Occipital lobe (tissue), 3 donors: ENCODE measurements at places on chromosomes 6 and 20.

DNA sequence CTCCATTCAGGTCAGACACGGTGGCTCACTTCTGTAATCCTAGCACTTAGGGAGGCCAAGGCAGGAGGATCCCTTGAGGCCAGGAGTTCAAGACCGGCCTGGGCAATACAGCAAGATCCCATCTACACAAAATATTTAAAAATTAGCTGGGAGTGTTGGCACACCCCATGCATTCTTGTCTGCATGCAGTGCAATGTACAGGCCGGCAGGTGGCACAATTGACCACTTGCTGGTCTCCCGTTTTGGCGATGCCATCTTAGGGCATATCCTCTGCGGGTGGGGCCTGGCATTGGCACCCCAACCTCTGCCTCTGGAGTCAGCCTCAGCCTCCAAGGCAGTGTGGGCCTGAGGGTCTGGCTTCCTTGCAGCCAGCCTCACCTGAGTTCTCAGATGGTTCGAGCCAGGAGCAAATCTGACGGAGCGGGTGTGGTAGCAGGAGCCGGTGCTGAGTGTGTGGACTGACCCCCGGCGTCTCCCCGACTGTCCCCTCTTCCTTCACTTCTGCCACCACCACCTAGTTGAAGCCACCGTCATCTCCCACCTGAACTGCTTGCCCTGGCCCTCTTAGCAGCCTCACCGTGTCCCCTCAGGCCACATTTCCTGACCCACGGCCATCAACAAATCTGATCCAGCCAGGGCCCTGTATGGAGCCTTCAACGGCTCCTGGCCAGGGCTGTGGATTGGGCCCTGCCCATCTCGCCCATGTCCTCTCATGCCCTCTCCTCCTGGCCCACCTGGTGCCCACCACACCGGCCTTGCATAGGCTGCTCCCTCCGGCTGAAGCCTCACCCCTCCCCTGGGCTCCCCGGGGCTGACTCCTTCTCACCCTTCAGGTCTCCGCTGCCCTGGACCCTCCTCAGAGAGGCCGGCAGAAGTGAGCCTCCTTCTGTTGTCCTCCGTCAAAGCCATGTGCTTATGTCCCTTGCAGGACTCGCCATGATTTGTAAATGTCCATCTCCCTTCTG lies 44.0 kb downstream of the EFCAB8 start:
- peak; percentile 7 for DNase-seq

GRCh38 chr6:143934867-143935266 lies 70.6 kb downstream of the ZC2HC1B start:
- DNase-seq, result no peak

DNA sequence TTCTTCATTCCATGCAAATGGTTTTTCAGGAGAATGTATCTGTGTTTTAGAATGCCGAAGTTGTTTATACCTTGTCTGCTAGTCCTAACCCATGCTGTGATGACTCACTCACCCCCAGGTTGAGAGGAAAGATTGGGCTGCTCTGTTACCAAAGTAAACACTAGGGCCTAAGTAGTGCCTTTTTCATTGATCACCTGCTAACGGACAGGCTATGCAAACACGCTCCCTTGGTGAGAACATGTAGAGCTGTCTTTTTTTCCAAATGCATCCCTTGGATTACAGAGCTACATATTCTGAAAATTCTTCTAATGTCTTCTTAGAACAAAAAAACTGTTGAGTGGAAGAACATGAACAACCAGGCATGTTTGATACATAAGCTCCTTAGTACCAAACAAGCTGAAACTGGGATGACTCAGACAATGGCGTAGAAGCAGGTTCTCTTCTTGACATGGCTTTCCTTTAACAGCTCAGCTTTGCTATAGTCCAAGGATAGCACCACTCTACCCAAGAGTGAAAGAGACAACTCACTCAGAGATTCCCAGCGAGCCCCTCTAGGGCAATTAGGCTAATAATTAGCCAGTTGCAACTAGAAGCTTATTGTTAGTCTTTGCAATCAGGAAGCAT lies 20.5 kb downstream of the PERP start:
- DNase-seq, result no peak

- no peak for DNase-seq
Measured at GRCh38 chr20:15201602-15202001, 864.2 kb upstream of the FLRT3 start.

GRCh38 chr6:41191569-41191968 lies 9.4 kb downstream of the TREML2 start:
- no peak for DNase-seq

- no peak for DNase-seq
Measured at GRCh38 chr20:9628589-9628988, 114.2 kb downstream of the LAMP5 start.

- DNase-seq, result no peak
Measured at GRCh38 chr6:146289816-146290588, 253.6 kb upstream of the RAB32 start.

DNA sequence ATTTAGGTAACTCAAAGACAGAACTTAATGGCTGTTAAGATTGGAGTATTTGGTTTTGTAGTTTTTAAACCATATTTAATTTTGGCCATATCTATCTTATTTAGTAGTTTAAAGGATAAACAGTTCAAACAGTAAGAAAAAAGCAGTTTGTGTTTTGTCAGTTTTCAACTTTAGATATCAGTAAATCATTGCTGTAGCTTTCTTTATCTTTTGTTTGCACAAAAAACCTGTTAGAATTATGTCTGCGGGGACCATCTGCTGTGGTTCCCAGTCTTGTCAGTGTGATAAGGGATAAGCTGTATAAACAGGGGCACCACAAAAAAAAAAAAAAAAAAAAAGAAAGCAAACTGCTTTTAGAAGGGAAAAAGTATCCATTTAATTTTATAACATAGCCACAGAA lies 40.9 kb downstream of the CDKAL1 start:
- no peak for DNase-seq

- DNase-seq, result no peak
Measured at GRCh38 chr6:144216668-144217218, 66.4 kb downstream of the STX11 start.

GRCh38 chr6:96611342-96611991 lies 48.5 kb downstream of the FHL5 start:
- no peak for DNase-seq

GRCh38 chr6:13407709-13408695 lies 79.4 kb downstream of the GFOD1 start:
- no peak for DNase-seq

DNA sequence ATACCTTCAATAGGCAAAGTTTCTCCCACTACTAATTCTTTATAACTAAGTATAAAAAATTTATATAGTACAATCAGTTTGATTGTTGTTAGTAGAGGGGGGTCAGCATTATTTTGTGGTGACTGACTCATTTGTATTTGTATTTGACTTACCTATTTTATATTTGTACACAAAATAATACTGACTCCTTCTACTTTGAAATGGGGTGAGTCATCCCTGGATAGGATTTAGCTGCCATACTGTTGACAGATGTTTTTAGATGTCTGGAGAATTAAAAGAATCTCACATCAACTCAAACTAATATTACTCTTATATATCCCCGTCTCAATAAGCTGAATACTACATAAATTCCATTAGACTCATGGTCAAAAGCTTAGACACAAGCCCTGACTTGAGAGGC lies 114.9 kb downstream of the FRK start:
- no peak for DNase-seq

- DNase-seq, result no peak
Measured at GRCh38 chr6:63792736-63793464, 157.3 kb downstream of the PHF3 start.
